Stimulated activated CD4-positive, alpha-beta T cell treated with anti-CD3 and anti-CD28 coated beads, TNF-alpha, amount 100 ng/mL, for 48 hours (primary cell): ENCODE measurements at places on chromosomes 4 and X.

GRCh38 chr4:179196511-179196910, 1754.3 kb upstream of the AGA start:
- DNase-seq: no peak

DNA sequence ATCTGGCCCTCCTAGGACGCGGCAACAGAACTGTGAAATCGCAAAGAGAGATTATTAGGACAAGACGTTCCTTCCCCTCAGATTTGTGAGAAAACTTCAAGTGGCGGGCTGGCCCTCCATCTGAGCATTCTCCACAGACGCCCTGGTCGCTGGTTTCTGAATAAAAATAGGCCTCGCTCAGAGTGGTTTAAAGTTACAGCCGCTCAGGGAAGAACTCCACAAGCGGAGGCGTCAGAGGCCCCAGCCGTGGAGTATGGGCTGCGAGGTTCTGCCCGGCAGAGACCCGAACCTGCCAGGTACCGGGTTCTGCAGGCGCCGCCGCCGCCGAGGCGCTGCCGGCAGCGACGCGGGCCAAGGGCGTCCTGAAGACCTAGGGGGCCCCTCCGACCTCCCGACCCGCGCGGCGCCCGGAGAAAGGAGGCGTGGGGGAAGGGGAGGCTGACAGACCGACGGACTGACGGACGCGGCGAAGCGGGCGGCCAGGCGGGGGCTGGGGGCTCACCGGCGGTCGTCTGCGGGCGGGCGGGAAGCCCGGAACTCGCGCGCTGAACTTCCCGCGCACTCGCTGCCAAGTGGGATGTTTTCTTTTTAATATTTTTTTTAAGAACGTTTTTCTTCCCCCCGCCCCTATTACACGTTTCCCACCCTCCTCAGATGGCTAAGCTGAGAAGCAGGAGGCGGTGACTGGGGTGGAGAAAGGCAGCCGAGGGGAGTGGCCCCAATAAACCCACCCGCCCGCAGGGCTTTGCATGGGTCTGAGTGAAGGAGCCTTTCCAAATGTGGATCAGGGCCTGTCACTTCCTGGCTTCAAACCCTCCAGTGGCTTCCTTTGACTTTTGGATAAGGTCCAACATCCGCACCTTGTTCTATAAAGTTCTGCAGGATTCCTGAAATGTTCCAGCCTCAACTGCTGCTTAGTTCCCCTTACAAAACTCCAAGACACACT, at the start of gene PABPC4L:
Gene PABPC4L (minus strand): TSS at position 574 of the 946 bp plus-strand sequence. CDS start 770 bp downstream, outside the sequence.
- DNase-seq: no peak

DNA sequence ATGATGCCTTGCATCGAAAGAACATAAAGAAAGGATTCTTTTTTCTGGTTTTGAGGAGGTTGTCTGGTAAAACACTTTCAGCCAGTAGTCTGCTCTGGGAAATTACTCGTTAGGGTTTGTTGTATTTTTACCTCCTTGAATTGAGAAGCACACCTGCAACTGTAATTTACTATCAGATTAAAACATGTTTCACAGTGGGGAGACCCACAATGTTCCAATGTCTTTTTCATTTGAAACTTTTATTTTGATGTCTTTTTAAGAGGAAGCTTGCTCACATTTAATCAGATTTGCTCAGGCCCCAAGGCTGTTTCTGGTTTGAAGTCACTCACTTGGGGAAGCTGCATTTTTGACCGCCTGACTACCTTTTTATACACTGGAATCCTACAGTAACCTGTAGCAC, 12.0 kb downstream of the TMEM154 start:
- DNase-seq: no peak

GRCh38 chrX:35098419-35098818, 155.8 kb downstream of the FAM47B start:
- DNase-seq: no peak

DNA sequence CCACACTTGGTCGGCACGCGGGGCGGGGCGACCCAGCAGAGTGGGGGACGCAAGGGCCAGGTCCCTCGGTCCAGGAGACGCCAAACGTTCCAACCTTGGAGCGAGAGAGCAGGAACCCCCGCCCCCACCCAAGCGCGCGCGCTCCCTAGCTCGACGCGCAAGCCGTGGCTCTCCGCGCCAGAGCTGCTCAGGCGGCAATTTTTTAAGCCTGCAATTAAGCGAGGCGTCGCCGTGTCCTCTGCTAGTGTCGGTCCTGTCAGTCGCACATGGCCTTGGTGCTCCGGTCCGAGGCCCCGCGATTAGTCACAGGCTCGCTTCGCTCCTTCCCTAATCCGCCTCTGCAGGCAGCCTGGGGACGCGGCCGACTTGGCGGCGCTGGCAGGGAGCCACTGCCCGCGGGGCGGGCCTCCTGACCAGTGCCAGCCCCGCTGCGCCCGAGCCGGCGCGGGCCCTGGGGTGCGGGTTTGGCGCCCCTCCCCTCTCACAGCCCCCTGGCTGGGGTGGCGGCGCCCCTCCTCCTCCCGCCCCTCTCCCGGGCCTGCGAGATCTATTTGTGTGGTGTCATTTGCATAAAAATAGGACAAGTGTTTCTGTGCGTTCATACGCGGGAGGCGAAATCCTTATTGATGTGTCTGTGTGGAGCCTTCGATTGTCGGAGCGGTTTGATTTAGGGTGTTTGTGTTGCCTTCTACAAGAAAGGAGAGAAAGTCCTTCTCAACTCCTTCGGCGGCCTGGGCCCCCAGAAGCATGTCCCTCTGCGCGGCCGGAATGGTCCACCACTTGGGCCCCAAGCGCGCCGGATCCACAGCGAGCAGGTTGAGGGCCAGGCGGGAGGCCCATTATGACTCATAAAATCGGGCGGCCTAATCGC, 9.8 kb upstream of the BCOR start:
- DNase-seq: no peak

GRCh38 chr4:82071951-82072350, 301.8 kb downstream of the HNRNPD start:
- DNase-seq: no peak

- no peak for DNase-seq
Measured at GRCh38 chrX:16666541-16666940, 16.6 kb downstream of the S100G start.

GRCh38 chrX:31551913-31552312, 480.1 kb upstream of the FTHL17 start:
- no peak for DNase-seq

- DNase-seq: no peak
Measured at GRCh38 chr4:151641167-151641566, 119.6 kb downstream of the GATB start.

DNA sequence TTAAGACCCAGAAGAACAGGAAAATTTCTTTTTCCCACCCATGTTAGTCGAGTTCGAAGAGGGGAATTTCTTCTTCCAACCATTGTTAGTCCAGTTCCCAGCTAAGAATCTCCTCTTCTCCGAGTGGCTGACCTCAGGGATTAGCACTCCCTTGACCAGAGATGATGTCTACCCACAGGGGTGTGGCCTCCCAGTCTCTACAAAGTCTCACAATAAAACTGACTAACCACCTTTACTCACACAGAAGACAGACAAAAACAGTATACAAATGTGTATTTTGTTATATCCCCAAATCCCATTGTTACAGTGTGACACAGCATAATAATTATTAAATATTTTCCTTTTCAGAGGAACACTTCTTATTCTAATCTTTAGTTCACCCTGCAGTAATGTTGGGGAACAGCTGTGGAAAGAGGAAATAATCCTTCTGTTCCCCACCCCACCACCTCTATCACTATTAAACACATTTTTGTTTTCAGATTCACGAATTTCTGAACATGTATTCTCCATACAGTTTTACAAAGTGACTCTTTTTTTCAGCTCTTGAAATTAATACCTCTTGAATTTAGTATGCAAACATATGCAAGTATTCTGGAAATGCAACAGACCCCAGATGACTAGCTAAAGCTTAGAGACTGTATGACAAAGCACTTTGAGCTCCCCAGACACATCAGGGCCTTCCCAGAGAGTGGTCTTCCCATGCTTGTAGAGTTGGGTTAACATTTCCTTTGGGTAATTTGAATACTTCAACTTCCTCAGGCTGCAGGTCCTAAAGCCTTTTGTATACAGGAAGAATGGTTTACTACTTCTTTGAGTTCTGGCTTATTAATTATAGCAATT, 62.5 kb upstream of the NFKB1 start:
- DNase-seq: no peak

DNA sequence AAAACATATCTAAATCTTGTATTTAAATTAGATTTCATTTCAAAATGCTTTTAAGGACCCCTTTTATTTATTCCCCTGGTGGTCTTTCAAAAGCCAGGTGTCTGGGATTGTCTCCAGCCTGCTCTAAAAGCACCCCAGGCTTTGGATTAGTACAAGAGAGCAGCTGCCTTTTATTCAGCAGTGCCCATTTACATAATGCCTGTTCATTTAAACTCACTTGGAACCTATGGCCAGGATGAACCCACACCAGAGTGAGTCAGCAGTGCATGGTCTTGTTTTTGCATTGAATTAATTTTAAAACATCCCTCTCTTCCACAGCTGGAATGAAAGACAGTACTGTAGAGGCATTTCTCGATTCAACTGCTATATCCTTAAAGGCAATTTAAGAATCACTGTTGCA, 64.1 kb upstream of the TENM3 start:
- no peak for DNase-seq

DNA sequence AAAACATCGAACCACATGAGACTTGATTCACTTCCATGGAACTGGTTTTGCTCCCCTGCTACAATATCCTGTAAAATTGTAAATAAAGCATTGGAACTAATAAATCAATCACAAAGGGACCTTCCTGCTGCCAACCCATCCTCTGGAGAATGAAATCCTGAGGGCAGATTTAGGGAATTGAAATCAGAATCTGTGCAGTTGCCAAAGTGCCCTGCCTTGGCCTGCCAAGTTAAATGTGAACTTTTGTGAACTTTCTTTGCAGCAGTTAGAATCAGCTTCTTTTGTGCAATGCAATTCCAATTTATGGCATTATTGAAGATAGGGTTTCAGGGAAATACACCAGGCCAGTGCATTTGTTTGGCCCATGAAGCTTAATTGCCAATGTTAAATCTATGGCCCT, 263.1 kb downstream of the PTTG2 start:
- no peak for DNase-seq

- DNase-seq: no peak
Measured at GRCh38 chr4:30825008-30825770, 105.0 kb downstream of the PCDH7 start.
